ENCODE measurements at places on chromosomes 5 and 9.
A peak's percentile ranks its signal among the peaks of the same experiment; 100 is the strongest.

- DNase-seq = no peak
Observed at GRCh38 chr9:123359106-123359505, 3.1 kb downstream of the CRB2 start.

DNA sequence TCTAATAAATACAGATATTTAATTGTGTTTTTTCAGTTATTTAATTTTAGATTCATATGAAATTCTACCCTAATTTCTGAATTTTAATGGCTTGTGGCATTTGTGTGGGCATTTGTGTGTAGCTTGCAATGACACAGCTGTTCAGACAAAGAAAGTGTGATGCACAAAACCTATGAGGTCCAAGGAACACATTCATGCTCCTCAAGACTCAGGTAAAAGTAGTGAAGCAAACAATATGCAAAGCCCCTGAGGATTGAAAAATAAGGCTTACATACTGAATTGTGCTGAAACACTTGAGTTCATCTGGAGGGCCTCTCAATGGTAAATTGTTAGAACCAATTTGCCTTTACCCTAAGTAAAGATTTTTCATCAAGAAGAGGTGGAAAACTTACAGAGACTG is 28.1 kb downstream of the IL7R start:
- DNase-seq = no peak

GRCh38 chr9:69719983-69720382 is 39.8 kb downstream of the PTAR1 start:
- no peak for DNase-seq

- DNase-seq = no peak
Observed at GRCh38 chr5:64978546-64978945, 209.8 kb downstream of the CWC27 start.

GRCh38 chr5:759781-760362 is 24.7 kb downstream of the ZDHHC11B start:
- no peak for DNase-seq

GRCh38 chr9:80359941-80360881 is 788.4 kb downstream of the TLE4 start:
- no peak for DNase-seq

DNA sequence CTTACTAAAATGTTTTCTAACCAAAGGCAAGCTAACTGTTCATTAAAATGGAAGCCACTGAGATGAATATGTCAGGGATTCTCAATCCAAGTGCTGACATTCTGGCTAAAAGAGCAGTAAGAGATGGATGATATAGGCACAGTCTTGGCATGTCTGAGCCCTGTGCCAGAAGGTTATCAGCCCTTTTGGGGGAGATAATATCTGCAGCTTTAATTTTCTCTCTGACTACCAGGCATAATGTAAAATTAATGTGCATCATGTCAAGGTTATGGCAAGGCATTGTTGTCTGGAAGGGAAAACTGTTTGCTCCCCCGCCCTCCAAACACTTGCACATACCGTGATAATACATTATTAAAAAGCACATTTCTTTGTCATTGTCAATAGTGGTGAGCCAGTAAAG is 609.8 kb downstream of the ZNF608 start:
- no peak for DNase-seq

DNA sequence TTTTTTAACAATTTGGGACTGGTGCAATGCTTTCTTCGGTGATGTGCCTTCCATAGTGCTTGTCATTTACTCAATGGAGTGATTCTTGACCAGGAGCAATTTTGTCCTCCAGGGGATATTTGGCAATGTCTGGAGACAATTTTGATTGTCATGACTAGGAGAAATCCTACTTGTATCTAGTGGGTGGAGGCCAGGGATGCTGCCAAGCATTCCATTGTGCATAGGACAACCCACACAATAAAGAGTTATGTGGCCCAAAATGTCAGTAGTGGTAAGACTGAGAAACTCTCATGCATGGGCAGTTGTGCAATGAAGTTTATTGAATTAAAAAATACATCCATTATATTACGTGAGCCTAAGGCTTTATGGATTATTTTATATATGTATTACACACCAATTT is 70.5 kb downstream of the FOCAD start:
- DNase-seq = no peak

DNA sequence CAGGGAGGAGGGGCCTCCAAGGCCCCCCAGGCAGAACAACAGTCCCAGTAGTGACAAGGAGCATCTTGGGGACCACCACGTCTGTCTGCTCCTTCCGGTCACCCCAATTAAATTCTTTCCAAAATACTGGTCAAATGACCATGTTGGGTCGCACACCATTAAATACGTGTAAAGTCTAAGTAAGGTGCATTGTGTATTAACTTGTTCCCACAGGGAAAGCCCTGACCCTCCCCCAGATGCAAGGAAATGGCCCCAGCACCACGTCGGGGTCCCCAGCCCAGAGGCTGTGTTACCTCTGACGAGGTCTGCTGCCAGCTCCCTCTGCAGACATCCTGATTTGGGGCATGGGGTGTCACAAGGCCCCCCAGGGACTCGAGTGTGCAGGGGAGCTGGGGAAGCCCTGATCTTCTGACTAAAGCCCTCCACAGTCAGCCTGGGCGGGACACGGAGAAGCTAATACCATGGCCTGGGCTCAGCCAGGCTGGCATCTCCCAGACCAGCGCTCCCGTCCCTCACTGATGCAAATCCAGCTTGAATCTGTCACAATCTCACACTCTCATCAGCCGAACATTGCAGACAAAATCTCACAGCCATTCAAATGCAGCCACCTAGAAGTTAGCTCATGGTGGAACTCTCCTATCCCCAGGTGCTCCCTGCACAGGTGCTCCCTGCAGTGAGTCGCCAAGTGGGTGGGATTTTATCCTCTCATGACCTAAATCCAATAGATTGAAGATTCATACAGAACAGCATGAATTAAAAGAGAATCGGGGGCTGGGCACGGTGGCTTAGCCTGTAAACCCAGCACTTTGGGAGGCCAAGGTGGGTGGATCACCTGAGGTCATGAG is 13.6 kb downstream of the TERT start:
- DNase-seq = no peak

DNA sequence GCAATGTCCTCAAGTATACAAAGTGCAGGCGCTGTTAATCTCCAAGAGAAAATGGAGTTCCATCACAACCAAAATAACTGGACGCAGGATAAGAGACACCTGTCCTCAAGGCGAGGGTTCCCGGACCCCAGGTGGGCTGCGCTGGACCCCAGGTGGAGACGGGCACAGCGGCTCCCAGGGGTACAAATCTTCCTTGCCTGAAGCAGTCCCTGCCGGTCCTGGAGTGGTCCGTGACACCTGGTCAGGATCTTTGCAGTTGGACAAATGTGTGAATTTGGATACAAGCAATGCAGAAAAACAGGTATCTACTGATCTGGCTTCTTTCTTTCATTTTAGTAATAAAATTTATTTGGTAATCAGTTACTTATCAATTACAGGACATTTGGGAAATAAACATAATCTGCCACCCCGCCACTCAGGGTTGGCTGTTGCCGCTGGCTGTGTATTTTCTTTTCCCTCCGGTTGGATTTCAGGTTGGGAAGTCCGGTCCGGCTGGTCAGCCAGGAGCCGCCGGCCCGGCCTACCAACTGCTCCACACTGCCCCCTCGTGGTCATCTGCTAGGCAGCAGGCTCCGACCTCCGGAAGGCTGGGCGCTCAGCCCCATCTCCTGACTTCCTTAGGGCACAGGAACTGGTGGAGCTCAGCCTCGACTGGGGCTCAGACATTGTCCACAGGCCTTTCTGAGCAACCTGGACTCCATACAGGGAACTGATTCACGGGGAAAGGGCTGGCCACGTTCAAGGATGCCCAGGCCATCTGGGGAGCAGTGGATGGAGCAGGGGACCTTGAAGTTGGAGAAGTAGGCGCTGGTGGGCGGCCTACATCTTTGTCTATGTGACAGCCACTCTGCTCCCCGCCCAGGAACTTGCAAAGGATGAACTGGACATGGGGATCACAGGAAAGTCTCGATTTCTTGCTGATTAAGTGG is 43.4 kb downstream of the NXNL2 start:
- DNase-seq = peak; percentile 39

Data from stimulated activated CD4-positive, alpha-beta T cell treated with anti-CD3 and anti-CD28 coated beads, Interleukin-12 subunit alpha, Interleukin-12 subunit beta, amount 100 ng/mL, for 24 hours (primary cell).